ENCODE measurements at places on chromosomes 7 and 10.

- DNase-seq: no peak
Observed at GRCh38 chr7:108455551-108455997, 662 bp downstream of the NRCAM start.

- DNase-seq: no peak
Observed at GRCh38 chr7:105028004-105028403, 14.0 kb downstream of the KMT2E start.

DNA sequence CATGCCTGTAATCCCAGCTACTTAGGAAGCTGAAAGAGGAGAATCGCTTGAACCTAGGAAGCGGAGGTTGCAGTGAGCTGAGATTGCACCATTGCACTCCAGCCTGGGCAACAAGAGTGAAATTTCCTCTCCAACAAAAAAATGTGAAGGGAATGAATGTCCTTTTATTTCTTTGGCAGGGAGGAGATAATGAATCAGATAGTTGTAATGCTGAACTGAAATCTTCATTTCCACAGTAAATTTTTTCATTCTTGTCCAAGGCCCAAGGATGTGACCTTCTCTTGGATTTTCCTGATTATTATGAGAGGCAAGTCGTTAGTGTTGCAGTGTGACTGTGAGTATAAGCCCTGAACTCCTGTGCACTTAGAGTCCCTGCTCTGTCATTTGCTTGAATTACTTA lies 13.6 kb downstream of the STAMBPL1 start:
- no peak for DNase-seq

DNA sequence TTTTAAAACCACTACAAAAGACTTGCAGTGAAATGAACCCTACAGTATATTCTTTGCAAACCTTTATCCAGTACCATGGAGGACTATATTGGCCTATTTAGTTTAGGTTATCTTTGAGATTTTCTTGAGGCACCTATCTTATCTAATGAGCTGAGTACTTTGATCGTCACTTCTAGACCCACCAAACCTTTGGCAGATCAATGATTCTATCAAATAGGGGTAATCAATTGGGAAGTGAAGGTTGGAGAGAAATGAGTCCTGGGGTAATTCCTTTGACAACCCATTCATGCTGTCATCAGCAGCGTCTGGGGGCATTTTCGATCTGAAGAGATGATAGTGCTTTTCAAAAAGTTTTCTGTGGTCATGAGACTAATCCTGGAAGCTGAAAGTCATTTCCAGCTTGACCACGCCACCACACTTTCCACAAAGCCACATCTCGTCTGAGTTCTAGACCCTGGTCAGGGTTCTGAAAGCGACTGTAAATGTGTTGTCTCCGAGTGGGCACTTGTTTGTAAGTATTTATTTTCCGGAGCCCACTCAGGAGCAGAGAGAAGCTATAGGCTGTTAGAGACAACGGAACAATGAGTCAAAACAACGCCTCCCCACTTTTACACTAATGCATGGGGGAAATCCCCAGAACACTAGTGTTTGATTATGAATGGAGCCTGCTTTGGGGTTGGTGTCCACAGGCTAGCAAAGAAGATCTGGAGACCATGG lies 4.8 kb downstream of the EGR2 start:
- DNase-seq: peak; percentile 65

GRCh38 chr10:126408953-126409641 lies 20.8 kb upstream of the ADAM12 start:
- no peak for DNase-seq

GRCh38 chr10:105023211-105024111 lies 382.4 kb downstream of the SORCS3 start:
- no peak for DNase-seq

GRCh38 chr10:637771-638195 lies 51.7 kb downstream of the DIP2C start:
- DNase-seq: no peak

GRCh38 chr7:68679459-68680234 lies 918.6 kb upstream of the AUTS2 start:
- DNase-seq: no peak

DNA sequence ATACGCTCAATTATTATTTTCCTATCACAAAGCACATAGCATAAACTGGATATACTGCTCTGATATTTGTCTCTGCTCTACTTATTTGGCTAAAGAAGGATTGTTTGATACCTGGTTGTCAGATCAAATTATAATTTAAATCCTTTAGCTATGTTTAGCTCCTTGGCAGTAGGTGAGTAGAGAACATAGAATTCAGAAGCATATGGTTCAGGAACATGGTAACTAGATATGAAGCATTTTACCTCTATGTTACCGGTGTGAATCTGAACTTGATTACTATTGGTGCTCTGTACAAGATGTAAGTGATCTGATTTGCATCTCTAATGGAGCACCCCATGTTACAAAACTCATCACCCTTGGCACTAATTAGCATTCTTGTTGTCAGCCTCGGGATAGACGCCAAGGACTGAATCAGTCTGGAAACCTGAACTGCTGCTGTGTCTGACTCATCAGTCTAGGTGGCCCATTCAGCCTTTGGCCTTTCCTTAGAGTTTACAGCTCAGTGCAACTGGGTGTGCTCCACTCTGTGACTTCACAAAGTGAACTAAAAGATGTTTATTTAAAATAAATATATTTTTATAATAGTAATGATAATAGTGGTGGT lies 12.3 kb upstream of the MYPN start:
- DNase-seq: no peak

GRCh38 chr10:11865561-11865960 lies 42.4 kb downstream of the PROSER2 start:
- DNase-seq: no peak

- DNase-seq: no peak
Observed at GRCh38 chr10:4159173-4159572, 374.2 kb upstream of the KLF6 start.

GRCh38 chr7:36260481-36260880 lies 107.4 kb downstream of the EEPD1 start:
- no peak for DNase-seq

DNA sequence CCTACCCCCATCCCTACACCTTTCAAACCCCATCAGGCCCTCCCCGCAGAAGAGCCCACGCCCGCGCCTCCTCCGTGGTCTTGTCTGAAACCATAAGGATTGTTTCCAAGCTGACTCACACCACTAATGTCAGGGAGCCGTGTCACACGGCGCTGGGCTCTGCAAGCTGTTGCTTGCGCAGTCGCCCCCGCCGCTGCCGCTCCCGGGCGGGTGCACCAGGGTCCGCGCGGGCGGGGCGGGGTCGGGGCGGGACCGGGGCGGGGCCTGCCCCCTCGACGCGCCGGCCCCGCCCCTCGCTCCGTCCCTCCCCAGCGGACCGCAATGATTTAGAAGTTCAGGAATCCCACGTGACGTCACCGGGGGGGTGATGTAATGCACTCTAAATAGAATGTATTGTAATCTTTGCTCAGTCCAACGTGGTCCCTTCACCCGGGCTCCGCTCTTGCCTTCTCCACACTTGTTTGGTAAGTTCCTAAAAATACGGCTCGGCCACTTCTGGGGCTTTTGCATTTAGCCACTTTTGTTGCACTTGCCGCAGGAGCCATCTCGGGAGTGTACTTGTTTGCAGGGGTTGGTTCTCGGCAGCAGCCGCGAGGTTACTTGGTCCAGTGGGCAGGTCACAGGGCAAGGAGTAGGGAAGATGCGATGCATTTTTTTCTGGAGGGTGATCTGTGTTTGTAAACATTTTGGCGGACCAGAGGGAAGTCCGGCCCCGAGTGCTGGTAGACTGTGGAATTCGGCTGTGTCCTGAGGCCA lies 3.2 kb upstream of the CREB5 start:
- DNase-seq: peak; percentile 49

GRCh38 chr10:13787015-13787421 lies 200.3 kb downstream of the PRPF18 start:
- DNase-seq: no peak

GRCh38 chr7:123864966-123865365 lies 20.0 kb downstream of the HYAL4 start:
- no peak for DNase-seq

- no peak for DNase-seq
Observed at GRCh38 chr7:64839910-64840309, 45.7 kb downstream of the ZNF138 start.
